ENCODE measurements at places on chromosomes 11 and 22.
A peak's percentile ranks its signal among the peaks of the same experiment; 100 is the strongest.

- no peak for DNase-seq
Measured at GRCh38 chr11:119125821-119126220, 4.4 kb downstream of the HINFP start.

GRCh38 chr11:130456286-130456685 is 7.8 kb downstream of the ADAMTS15 start:
- DNase-seq: no peak

GRCh38 chr11:34757026-34757451 is 136.1 kb downstream of the EHF start:
- DNase-seq: no peak

- DNase-seq: no peak
Measured at GRCh38 chr11:35427071-35427470, 7.7 kb upstream of the SLC1A2 start.

DNA sequence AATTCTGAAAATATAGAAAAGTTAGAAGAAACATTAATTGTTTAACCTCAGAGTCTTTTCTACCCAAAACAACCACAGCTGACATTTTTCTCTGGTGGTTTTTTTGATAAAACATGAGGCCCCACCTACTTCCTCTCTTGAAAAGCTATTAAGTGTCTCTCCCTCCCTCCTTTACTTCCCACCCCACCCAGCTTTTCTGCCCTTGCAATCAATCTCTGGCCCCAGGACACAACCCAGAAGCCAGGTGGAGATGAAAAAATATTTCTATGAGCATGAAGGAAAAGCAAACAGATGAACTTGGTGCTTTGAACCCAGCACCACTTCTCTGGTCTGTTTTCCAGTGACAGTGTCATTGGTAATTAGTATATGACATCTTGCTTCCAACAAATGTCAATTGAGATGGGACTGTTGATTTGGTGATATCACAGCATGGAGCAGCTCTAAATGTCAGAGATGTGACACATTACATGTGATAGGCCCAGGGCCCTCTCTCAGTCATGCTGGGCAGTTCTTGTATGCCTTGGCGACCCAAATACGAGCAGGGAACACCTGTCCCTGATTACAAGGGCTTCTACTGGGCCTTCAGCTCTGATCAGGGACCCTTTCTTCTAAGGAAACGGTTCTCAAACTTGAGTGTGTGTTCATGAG is 23.9 kb upstream of the TMPRSS13 start:
- peak; percentile 43 for DNase-seq

DNA sequence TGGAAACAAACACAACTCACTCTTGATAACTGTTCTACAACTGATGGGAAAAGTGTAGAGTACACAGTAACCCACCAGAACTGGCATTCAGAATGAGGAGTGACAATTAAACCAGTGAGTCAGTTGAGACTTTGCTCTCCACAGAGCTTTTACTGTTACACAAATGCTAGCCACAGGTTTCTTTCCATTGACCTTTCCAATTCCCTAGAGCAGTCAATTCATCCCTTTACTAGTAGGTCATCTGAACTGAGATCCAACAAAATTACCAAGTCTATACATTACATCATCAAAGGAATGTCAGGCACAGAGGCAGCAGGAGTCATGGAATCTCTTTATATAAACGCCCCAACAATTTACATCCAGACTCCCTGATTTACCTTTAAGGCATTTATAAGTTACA is 65.9 kb downstream of the PHF21A start:
- no peak for DNase-seq

GRCh38 chr11:9738116-9738515 is 74.2 kb downstream of the SWAP70 start:
- DNase-seq: peak; percentile 57

DNA sequence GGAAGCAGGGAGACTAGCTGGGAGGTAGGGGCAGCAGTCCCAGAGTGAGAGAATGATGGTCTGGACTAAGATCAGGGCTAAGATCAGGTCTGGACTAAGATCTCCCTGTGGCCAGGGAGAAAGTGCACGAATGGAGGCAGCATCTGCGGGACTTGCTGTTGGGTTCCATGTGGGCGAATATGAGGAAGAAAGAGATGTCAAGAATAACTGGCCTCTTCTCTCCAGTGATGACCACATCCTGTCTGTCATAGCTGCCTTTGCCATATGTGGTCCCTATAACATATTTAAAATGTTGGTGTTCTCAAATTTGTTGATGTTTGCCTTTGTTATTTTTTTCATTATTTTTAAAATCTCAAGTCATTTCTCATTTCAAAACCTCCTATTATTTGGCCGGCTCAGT is 27.4 kb upstream of the CXCR5 start:
- peak; percentile 71 for DNase-seq

DNA sequence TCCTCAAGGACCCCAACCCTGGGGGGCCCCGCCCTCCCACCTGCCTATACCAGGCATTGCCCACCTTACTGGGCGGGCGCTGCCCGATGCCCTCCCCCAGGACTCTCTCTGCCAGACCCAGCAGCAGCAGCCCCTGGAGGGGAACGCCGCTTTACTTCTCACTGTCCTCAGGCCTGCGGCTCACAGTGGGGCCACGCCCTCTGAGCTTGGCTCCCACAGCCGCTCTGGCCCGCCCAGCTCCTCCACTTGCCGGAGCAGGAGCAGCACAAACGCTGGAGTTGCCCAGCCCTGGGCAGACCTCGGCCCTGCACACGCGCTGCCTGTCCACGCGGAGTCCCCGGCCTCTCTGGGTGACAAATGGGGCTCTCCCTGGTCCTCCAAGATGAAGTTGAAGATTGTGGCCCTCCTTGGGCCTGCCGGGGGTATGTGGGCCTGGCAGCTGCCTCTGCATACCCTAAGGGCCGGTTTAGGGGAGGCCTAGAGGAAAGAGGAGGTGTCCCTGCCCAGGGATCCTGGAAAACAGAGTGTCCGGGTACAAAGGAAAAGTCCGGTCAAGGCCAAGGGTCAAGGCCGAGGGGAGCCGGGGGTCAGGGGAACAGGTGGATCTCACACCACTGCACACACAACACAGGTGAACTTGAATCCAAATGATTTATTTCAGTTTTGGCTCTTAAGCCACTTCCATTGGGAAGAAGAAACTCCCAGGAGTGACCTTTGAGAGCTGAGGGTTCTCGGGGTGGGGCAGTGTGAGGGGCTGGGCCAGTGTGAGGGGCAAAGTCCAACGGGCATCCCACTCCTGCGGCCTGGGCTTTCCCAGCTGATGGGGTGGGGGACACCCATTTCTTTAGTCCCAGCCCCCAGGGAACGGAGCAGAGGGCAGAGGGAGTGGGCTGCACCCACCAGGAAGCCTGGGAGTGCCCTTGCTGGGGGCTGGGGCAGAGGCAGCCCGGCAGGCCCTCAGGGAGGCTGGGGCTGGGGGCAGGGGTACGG is 674 bp upstream of the BAIAP2L2 start:
- DNase-seq: no peak

DNA sequence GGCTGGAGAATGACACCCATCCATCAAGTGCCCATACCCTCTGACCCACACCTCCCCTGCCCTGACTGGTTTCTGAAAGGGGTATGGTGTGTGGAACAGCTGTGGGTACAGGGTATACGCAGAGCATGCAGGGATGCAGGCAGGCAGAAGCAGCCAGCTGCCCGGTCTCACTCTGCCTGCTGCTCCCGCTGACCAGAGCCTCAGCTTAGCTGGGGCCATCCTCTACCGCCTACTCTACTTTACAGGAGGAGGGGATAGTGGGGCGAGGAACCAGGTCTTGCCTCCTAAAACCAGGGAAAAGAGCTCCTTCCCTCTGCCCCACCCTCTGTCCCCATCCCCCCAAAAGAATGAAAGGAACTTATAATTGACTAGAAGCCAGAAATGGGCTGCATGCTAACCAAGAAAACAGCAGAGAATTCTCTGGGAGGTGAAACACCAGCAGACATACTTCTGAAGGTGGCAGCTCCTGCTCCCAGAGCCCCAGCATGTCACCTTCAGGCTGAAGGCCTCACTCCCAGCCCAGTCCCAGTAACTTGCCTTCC is 13.0 kb upstream of the CHRM4 start:
- DNase-seq: no peak

DNA sequence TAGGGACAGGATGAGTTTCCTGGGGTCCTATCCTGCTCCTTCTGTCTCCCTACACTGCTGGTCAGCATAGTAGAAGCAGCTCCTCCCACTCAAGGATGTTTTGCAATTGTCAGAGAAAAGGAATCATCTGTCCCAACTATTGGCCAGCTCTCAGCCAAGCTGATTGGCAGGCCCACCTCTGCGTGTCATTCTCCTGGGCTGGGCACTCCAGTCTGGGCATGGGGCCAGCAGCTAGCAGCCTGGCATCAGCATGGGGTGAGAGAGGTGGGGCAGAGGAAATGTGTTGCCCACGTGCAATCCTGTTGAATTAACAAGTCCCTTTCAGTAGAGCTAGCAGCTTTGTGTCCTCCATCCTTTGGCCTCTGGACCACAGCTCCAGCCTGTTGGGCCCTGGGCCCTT is 14.1 kb downstream of the ANKK1 start:
- DNase-seq: peak; percentile 32

GRCh38 chr11:63504933-63505586 is 824 bp upstream of the LGALS12 start:
- DNase-seq: peak; percentile 35

DNA sequence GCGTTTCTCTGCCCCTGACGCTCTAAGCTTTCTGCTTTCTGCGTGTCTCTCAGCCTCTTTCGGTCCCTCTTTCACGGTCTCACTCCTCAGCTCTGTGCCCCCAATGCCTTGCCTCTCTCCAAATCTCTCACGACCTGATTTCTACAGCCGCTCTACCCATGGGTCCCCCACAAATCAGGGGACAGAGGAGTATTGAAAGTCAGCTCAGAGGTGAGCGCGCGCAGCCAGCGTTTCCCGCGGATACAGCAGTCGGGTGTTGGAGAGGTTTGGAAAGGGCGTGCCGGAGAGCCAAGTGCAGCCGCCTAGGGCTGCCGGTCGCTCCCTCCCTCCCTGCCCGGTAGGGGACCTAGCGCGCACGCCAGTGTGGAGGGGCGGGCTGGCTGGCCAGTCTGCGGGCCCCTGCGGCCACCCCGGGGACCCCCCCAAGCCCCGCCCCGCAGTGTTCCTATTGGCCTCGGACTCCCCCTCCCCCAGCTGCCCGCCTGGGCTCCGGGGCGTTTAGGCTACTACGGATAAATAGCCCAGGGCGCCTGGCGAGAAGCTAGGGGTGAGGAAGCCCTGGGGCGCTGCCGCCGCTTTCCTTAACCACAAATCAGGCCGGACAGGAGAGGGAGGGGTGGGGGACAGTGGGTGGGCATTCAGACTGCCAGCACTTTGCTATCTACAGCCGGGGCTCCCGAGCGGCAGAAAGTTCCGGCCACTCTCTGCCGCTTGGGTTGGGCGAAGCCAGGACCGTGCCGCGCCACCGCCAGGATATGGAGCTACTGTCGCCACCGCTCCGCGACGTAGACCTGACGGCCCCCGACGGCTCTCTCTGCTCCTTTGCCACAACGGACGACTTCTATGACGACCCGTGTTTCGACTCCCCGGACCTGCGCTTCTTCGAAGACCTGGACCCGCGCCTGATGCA is at the start of gene MYOD1:
MYOD1 (plus strand) TSS at position 544 of the 910 bp plus-strand sequence; CDS start at position 756, 212 bp downstream.
- no peak for DNase-seq

GRCh38 chr22:19966908-19967750 is 25.5 kb upstream of the TXNRD2 start:
- DNase-seq: peak; percentile 19

- no peak for DNase-seq
Measured at GRCh38 chr11:116777056-116777455, 4.3 kb upstream of the BUD13 start.

GRCh38 chr11:62791501-62792201 is at the start of gene TMEM223:
Gene TMEM223, minus strand, starts transcription at chr11:62792006. Its CDS starts 12 bp downstream, at chr11:62791994.
- peak; percentile 83 for DNase-seq

DNA sequence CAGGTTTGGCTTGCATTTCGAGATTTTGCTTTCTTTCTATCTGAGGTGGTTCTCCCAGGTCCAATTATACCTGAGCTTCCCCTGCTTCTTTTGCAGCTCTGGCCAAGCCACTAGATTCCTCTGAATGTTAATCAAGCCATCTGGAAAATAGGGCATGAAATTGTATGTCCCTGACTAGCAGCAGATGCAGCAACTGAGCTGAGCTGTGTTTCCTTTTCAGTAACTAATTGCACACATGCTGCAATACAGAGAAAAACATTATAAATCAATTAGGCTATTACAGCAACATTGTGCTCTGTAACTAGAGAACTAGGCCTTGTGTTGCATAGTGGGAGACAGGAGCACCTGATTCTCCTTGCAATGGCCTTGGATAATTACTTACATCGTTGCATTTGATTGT is 408.3 kb downstream of the ETS1 start:
- no peak for DNase-seq

- no peak for DNase-seq
Measured at GRCh38 chr22:38347181-38347943, 30.1 kb upstream of the CSNK1E start.

GRCh38 chr11:8767466-8768142 is 85.0 kb downstream of the RPL27A start:
- DNase-seq: no peak

- no peak for DNase-seq
Measured at GRCh38 chr11:113645593-113646349, 60.3 kb downstream of the TMPRSS5 start.

GRCh38 chr22:44735518-44736428 is 16.6 kb upstream of the ARHGAP8 start:
- peak; percentile 73 for DNase-seq

GRCh38 chr22:30209642-30210041 is 36.9 kb downstream of the LIF start:
- DNase-seq: no peak

GRCh38 chr11:115097796-115098408 is 406.3 kb downstream of the CADM1 start:
- no peak for DNase-seq

GRCh38 chr22:43275545-43276317 is 67.4 kb downstream of the SCUBE1 start:
- DNase-seq: peak; percentile 86

DNA sequence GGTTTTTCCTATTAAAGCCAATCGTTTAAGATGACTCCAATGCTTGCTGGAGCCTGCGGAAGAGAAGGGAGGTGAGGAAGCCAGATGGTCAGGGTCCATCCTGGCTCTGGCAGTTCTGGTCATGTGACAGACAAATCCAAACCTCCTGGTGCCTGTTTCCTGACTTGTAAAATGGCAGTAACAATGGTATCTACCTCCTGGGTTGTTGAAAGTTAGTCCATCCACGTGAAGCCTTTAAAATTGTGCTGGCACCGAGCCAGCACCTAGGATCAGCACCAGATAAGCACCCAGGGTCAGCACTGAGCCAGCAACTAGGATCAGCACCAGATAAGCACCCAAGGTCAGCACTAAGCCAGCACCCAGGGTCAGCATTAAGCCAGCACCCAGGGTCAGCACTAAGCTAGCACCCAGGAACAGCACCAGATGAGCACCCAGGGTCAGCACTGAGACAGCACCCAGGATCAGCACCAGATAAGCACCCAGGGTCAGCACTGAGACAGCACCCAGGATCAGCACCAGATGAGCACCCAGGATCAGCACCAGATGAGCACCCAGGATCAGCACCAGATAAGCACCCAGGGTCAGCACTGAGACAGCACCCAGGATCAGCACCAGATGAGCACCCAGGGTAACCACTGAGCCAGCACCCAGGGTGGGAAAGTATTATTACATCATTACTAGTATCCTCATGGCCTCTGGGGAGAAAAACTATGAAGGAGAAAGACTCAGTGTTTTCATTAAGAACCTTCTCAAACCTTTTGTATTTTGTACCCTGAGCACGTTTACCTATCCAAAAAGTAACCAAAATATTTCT is 17.2 kb downstream of the KIAA0930 start:
- no peak for DNase-seq
